ENCODE measurements at places on chromosomes 12 and 14.
A peak's percentile ranks its signal among the peaks of the same experiment; 100 is the strongest.

- no peak for DNase-seq
These were observed 18.0 kb downstream of the CBX5 start for GRCh38 chr12:54261815-54262402.

DNA sequence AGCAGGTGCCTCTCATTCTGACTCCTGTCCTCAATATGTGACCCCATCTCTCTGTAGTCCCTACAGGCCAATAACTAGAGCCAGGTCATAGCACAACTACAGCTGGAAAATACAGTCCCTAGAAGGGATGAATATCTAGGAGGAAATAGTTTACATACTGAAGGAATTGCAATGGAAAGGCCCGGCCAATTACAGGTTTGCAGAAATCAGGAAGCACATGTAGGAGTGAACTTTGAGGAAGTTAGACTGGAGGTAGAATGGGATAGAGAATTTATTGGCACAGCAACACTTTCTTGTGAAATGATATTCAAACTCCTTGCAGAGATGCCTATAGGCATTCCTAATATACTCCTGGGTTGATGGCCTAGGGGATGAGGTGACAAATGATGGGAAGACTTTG lies 257.3 kb downstream of the GRIN2B start:
- no peak for DNase-seq

- no peak for DNase-seq
These were observed 30.7 kb downstream of the SSPN start for GRCh38 chr12:26226122-26226521.

DNA sequence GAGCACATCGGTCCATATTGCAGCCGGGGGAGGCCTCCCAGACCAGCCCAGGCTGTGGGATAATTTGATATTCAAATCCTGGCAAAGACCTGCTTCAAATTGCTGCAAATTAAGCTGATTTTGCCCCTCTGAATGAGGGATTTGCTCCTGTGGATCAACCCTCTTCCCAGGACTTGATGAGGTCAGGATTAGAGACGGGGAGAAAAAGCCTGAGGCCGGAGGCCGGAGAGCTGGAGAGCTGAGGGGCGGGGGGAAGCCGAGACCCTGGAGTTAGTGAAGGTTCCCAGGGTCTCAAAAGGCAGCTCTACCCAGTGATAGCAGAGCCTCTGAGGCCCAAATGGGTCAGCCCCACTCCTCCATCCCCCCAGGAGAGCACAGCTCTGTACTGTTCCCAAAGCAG lies 17.5 kb upstream of the VSX2 start:
- no peak for DNase-seq

- DNase-seq = no peak
These were observed 87.6 kb upstream of the GRIN2B start for GRCh38 chr12:14068961-14069360.

- peak; percentile 10 for DNase-seq
These were observed 11.3 kb downstream of the CACNA1C start for GRCh38 chr12:2064071-2064507.

DNA sequence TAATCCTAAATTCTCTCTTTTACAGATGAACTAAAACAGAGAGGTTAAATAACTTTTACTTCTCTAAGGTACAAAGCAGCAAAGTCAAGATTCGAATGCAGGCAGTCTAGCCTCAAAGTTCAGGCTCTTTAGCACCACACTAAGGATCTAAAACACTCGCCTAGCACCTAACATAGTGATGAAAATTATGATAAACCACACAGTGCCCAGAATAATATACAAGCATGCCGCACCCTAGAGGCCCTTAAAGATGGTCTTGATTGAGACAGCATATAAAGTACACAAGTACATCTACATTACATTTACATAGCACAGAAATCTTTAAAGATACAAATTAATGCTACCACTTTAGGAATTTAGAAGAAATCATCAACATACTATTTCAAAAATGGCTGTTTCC lies 207.0 kb downstream of the MED13L start:
- DNase-seq = no peak

GRCh38 chr12:20596061-20596460 lies 99.1 kb upstream of the SLCO1C1 start:
- DNase-seq = no peak

DNA sequence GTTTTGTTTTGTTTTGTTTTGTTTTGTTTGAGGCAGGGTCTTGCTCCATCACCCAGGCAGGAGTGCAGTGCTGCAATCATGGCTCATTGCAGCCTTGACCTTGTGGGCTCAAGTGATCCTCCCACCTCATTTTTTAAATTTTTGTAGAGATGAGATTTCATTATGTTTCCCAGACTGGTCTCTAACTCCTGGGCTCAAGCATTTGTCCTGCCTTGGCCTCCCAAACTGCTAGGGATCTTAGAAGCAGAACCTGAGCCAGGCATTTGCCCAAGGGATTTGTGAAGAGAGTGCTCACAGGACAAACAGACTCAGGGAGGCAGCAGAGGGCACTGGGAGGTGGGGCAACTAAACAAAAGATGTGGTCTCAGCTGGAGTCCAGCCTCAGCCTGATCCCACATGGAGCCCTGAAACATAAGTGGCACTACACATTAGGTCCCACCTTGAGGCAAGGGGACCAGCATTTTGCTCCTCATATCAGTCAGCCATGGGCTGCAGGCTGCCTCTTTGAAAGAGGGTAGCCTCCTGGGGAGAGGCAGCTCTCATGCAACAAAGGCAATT lies 86.2 kb upstream of the CMKLR1 start:
- no peak for DNase-seq

- DNase-seq = no peak
These were observed 1222.1 kb upstream of the TMEM132C start for GRCh38 chr12:127044836-127045235.

GRCh38 chr12:132731574-132731973 lies 20.9 kb downstream of the PGAM5 start:
- DNase-seq = no peak

All from effector memory CD8-positive, alpha-beta T cell (primary cell).